ENCODE measurements at places on chromosomes 1 and 21.

- no peak overlapping the region for H3K4me3 ChIP-seq
- no peaks in the 10 kb centered on the region for H3K36me3 ChIP-seq
- DNase-seq: peak; percentile 16
- no peak overlapping the region for H3K27ac ChIP-seq
- H3K4me1 ChIP-seq: no peaks in the 10 kb centered on the region
- no peaks in the 10 kb centered on the region for H3K27me3 ChIP-seq
These were observed 55.0 kb upstream of the PAXBP1 start for GRCh38 chr21:32826329-32827167.

DNA sequence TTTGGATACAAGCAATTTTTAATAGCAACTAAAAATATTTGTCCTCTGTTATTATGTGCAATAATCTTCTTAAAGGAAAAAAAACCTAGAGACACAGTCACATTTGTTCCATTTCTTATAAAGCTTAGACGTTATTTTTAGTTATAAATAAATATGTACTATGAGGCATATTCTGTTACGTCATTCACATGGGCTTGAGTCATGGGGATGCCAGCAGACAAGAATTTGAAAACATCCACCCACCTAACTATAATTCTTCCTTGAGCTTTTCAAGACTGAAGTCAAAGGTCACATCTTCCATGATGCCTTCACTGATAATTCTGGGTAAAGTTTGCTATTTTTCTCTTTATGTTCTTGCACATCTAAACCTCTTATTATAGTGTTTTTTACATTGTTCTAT is 268.8 kb downstream of the KCTD3 start:
- no peak for DNase-seq
- H3K27ac ChIP-seq: no peak overlapping the region
- no peaks in the 10 kb centered on the region for H3K36me3 ChIP-seq

GRCh38 chr1:222204475-222204874 is 343.4 kb downstream of the HHIPL2 start:
- DNase-seq: no peak
- no peak overlapping the region for H3K4me3 ChIP-seq
- no peaks in the 10 kb centered on the region for H3K27me3 ChIP-seq
- H3K4me1 ChIP-seq: no peaks in the 10 kb centered on the region

DNA sequence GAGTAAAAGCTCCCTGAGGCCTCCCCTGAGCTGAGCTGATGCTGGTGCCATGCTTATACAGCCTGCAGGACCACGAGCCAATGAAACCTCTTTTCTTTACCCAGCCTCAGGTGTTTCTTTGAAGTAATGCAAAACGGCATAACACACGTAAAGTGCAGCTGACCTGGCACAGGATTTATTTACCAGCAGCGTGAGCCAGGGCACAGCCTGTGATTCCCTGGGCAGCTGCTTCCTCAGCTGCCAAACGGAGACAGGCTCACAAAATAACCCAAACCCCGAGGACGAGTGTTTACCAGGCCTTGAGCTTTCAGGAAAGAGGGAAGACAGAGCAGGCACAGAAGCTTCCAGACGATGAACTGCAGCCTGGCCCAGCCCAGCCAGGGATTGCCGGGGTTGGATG is 120.6 kb upstream of the ARHGEF16 start:
- peaks cover 45% of the 10 kb centered on the region for H3K4me1 ChIP-seq
- no peak overlapping the region for H3K4me3 ChIP-seq
- H3K27me3 ChIP-seq: no peaks in the 10 kb centered on the region
- H3K36me3 ChIP-seq: no peaks in the 10 kb centered on the region
- peak; percentile 72 for DNase-seq

DNA sequence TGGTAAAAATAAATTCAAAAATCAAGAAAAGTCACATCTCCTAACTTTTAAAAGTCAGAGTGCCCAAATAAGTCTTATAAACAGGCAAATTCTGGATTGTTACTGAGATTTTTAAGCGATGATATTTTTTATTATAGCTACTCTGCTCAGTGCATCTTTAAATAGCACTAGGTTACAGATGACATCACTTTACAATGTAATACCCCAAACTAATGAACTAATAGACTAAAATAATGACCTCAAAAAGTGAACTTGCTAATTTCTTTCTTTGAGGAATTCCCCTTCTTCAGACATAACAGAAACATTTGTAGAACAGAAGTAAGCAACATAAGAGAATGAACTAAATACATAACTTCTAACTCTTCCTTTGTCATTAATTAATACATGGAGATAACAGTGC is 33.0 kb upstream of the ACTA1 start:
- H3K4me3 ChIP-seq: no peak overlapping the region
- no peaks in the 10 kb centered on the region for H3K4me1 ChIP-seq
- H3K27me3 ChIP-seq: no peaks in the 10 kb centered on the region
- DNase-seq: no peak
- H3K36me3 ChIP-seq: peaks cover 48% of the 10 kb centered on the region
